H1 (cell line): ENCODE measurements at places on chromosomes 2 and 18. TPM values are rescaled to one million over a fixed set of nuclear protein-coding genes. Genes with fewer than 3 reads are reported as not detected.

DNA sequence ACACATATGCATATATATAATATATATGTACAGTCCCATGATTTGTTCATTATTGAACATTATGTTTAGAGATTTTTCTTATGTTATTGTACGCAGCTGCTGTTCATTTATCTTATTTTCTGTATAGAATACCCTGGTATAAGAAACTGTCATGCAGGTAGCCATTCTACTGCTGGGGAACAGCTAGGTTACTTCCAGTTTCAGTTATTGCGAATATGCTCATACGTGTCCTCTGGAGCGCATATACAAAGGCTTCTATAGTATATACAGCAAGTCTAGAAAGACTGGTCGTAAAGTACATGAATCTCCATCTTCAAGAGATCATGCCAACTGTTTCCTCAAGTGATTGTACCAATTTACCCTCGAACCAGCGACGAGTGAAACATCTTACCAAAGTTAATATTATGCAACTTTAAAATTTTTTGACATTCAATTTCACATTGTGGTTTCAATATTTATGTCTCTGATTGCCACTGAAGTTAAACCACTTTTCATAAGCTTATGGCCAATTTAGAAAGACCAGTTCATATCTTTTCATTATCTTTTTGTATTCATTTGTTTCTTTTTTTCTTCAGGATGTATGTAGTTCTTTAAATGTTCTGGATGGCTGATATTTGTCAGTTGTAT lies 53.5 kb downstream of the RDH14 start:
- no peaks in the 10 kb centered on the region for H3K27me3 ChIP-seq
- no peak overlapping the region for H3K4me3 ChIP-seq
- DNase-seq: no peak
- no peaks in the 10 kb centered on the region for H3K36me3 ChIP-seq
- no peak overlapping the region for H3K27ac ChIP-seq

GRCh38 chr2:118913803-118914645 lies 28.0 kb upstream of the MARCO start:
- H3K4me3 ChIP-seq: no peak overlapping the region
- H3K4me1 ChIP-seq: no peaks in the 10 kb centered on the region
- DNase-seq: no peak
- no peak overlapping the region for H3K27ac ChIP-seq
- H3K36me3 ChIP-seq: no peaks in the 10 kb centered on the region

- H3K27ac ChIP-seq: peak overlapping the region; percentile 83
- H3K27me3 ChIP-seq: no peaks in the 10 kb centered on the region
- no peak for DNase-seq
- H3K4me3 ChIP-seq: no peak overlapping the region
- no peaks in the 10 kb centered on the region; the same call in 1 of the 2 replicates for H3K36me3 ChIP-seq
Measured at GRCh38 chr18:3526421-3527354, 76.7 kb downstream of the TGIF1 start.

DNA sequence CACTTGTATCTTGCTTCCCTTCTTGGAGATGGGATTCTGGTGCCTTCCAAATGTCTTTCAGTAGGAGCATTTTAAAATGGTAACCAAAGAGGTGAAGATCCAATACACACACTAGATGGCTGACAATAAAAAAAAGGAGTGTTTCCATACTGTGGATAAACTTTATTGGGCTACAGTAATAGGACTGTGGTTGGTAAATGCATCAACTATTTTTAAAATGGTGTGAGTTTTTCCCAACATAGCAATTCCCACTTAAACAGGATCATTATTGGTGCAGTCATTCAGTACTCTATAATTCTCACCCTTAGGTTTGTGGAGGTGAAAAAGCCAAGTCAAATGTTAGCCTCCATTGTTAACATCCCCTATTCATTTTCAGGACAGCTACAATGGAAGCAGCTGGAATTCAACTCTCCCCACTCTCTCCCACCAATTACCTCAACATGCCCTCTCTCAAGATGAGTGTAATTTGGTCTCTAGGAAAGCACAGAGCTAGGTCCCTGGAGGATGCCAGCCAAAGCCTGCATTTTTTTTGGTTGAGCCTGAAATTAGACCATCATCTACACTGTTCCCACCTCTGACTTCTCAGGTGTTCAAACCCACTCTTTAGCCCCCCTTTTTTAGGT lies 273.3 kb downstream of the TCF4 start:
- peaks cover 13% of the 10 kb centered on the region; the same call in 1 of the 2 replicates for H3K4me1 ChIP-seq
- no peaks in the 10 kb centered on the region for H3K36me3 ChIP-seq
- H3K4me3 ChIP-seq: no peak overlapping the region
- no peak overlapping the region for H3K27ac ChIP-seq

GRCh38 chr2:136362676-136363390 lies 244.9 kb upstream of the CXCR4 start:
- no peaks in the 10 kb centered on the region for H3K4me1 ChIP-seq
- H3K27me3 ChIP-seq: no peaks in the 10 kb centered on the region
- no peak overlapping the region for H3K4me3 ChIP-seq
- no peak for DNase-seq
- H3K36me3 ChIP-seq: no peaks in the 10 kb centered on the region
- no peak overlapping the region for H3K27ac ChIP-seq

DNA sequence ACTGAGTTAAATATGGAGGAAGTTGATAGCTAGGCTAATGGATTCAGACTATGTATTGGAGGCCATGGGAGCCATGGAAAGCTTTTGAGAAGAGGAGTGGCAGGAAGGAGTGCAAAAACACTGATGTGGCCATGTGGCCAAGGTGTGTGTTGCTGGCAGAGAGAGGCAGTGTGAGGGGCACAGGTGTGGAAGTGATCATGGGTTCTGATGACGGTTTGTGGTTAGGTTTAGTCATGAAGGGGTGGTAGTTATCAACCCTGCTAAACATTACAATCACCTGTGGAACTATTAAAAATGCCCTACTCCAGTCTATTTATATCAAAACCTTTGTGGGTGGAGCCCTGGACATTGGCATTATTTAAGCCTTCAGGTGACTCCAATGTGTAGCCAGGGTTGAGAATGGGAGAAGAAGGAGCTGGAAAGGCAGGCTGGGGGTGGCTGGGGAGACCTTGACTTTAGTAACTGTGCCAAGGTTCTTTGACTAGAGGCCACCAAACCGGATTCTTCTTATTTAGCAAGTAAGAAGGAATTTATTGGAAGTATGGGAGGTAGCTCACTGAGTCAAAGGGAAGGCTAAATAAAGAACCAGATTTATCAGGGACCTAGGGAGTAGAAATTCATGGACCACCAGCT lies 13.5 kb downstream of the GPR39 start:
- no peaks in the 10 kb centered on the region for H3K36me3 ChIP-seq
- no peak for DNase-seq
- H3K27ac ChIP-seq: no peak overlapping the region
- H3K4me1 ChIP-seq: no peaks in the 10 kb centered on the region
- H3K4me3 ChIP-seq: no peak overlapping the region

DNA sequence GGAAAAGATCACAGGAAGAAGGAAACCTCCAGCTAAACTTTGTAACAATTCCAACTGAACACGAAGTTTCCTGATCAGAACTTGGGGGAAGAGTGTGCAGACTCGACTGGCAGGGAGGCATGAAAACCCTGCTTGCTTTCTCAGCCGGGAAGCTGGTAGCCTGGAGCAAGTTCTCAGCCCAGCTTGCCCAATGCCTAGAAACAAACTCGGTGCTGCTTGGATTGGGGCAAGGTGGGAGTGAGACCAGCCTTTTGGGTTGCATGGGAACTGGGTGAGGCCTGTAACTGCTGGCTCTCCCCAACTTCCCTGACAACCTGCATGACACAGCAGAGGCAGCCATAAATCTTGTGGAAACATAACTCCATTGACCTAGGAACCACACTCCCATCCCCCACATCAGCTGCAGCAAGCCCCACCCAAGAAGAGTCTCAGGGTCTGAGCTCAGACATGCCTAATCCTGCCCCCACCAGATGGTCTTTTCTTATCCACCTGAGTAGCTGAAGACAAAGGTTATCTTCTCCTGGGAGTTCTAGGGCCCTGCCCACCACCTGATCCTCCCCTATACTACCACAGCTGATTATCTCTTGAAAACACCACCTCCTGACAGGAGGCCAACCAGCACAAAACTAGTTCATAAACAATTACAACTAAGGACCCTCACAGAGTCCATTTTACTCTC lies 1859.7 kb upstream of the CELF4 start:
- H3K36me3 ChIP-seq: no peaks in the 10 kb centered on the region
- no peak overlapping the region for H3K4me3 ChIP-seq
- no peak for DNase-seq
- no peak overlapping the region for H3K27ac ChIP-seq
- H3K4me1 ChIP-seq: no peaks in the 10 kb centered on the region
- peaks cover 1% of the 10 kb centered on the region for H3K27me3 ChIP-seq

GRCh38 chr2:99421469-99421868 lies 68.3 kb downstream of the REV1 start:
- no peak for DNase-seq
- H3K4me1 ChIP-seq: no peaks in the 10 kb centered on the region
- H3K36me3 ChIP-seq: peaks cover 30% of the 10 kb centered on the region
- no peak overlapping the region for H3K27ac ChIP-seq
- no peak overlapping the region for H3K4me3 ChIP-seq

DNA sequence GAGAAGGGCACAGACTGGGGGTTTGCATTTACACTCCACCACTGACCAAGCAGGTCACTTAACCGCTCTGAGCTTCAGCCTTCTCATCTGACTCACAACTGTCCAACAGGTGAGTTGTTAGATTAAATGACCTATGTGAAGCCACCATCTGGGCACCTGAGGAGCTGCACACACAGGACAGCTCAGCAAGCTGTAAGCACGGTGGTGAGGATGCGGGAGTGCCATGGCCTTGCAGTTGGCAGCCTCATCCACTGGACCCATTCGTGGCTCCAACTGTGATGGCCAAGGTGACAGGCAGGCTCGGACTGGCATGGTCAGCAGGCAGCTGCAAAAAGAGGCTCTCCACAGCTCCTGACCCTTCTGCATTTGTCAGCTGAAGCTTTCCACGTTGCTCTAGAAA lies 23.3 kb upstream of the AMMECR1L start:
- no peak for DNase-seq
- H3K27ac ChIP-seq: no peak overlapping the region
- no peak overlapping the region for H3K4me3 ChIP-seq
- H3K27me3 ChIP-seq: no peaks in the 10 kb centered on the region
- no peaks in the 10 kb centered on the region for H3K36me3 ChIP-seq
- no peaks in the 10 kb centered on the region for H3K4me1 ChIP-seq

- H3K4me3 ChIP-seq: no peak overlapping the region
- H3K4me1 ChIP-seq: no peaks in the 10 kb centered on the region
- no peaks in the 10 kb centered on the region for H3K27me3 ChIP-seq
Measured at GRCh38 chr18:54284981-54285785, 15.9 kb downstream of the POLI start.

DNA sequence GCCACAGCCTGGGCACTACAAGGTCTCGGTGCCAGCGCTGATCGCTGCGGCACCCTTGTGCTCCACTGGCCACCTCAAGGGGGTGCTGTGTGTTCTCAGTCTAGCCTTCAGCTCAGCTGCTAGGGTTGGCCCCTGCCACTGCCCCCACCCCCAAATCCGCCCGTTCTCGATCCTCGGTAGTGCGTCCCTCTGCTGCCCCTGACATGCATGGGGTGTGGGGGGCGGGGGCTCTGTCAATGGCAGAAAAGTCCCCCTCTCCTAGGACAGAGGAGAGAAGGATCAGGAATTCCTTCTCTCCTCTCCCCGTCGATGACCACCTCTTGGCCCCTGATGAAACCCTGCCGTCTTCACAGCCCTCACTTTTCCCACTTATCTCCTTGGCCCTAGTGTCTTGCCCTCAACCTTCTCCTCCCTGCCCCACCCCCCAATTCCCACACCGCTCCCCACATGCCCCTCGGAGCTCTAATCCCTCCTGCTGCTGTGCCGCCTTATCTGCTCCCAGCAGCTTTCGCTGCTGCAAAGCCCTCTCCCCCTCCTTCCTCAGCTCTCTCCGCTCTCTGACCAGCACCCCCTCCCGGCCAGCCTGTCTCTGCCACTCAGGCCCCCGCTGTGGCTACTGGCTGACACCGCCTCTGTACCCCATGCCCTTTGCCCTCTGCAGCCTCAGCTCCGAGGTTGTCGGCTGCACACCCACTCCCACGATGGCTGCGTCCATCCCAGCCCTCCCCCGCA lies 4.3 kb upstream of the ASIC4 start:
- DNase-seq: no peak
- peaks cover 33% of the 10 kb centered on the region for H3K27me3 ChIP-seq
- peak overlapping the region; percentile 56 for H3K4me3 ChIP-seq
- H3K27ac ChIP-seq: no peak overlapping the region
- no peaks in the 10 kb centered on the region for H3K36me3 ChIP-seq

GRCh38 chr2:205609113-205609512 lies 73.2 kb upstream of the NRP2 start:
- H3K4me3 ChIP-seq: no peak overlapping the region
- no peaks in the 10 kb centered on the region for H3K27me3 ChIP-seq
- H3K27ac ChIP-seq: no peak overlapping the region
- H3K36me3 ChIP-seq: no peaks in the 10 kb centered on the region
- DNase-seq: no peak

- no peaks in the 10 kb centered on the region for H3K36me3 ChIP-seq
- H3K4me1 ChIP-seq: peaks cover 6% of the 10 kb centered on the region
- peaks cover 13% of the 10 kb centered on the region for H3K27me3 ChIP-seq
- peak overlapping the region; percentile 74 for H3K4me3 ChIP-seq
- peak; percentile 80 for DNase-seq
- peak overlapping the region; percentile 83 for H3K27ac ChIP-seq
Measured at GRCh38 chr18:5895876-5896740, 786 bp upstream of the TMEM200C start.

GRCh38 chr2:221741496-221742211 lies 169.6 kb upstream of the EPHA4 start:
- no peak overlapping the region for H3K27ac ChIP-seq
- no peak overlapping the region for H3K4me3 ChIP-seq
- no peaks in the 10 kb centered on the region for H3K4me1 ChIP-seq

DNA sequence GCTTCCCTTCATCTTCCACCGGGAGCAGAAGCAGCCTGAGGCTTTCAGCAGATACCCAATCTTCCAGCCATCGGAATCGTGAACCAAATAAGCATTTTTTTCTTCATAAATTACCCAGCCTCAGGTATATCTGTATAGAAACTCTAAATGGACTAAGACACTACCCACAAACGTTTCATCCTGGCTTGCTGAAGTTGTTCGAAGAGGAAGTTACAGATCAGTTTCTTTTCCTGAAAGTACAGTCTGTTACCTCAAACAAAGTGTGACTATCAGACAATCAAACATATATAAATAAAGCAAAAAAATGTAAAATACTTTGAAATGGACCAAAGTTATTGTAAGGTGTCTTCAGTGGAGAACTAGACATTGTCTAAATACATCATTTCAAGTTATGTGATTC lies 97.9 kb downstream of the MREG start:
- H3K36me3 ChIP-seq: no peaks in the 10 kb centered on the region
- H3K4me3 ChIP-seq: no peak overlapping the region
- H3K4me1 ChIP-seq: peaks cover 15% of the 10 kb centered on the region
- H3K27me3 ChIP-seq: no peaks in the 10 kb centered on the region
- H3K27ac ChIP-seq: no peak overlapping the region
- peak; percentile 3 for DNase-seq

The TXNDC2 gene
- total RNA-seq: 0.09 TPM in 1 of 2 replicates, not detected in the other

The PTRHD1 gene
- total RNA-seq: 46.2 and 48.6 TPM in 2 replicates

The RRM2 gene
- 215 and 228 TPM in 2 replicates for total RNA-seq

The IL1RN gene
- total RNA-seq: not detected in 2 replicates

The ESPNL gene
- 1.3 and 1.8 TPM in 2 replicates for total RNA-seq

The SPC25 gene
- total RNA-seq: 34.7 and 35.8 TPM in 2 replicates

The CEP192 gene
- total RNA-seq: 23.1 and 26.2 TPM in 2 replicates
